Stimulated activated CD8-positive, alpha-beta memory T cell treated with anti-CD3 and anti-CD28 coated beads, Interleukin-4, amount 100 ng/mL, for 1 hour (primary cell): ENCODE measurements at places on chromosomes 1 and 21.

- no peak for DNase-seq
Observed at GRCh38 chr1:228317891-228318810, 88.5 kb downstream of the TRIM11 start.

DNA sequence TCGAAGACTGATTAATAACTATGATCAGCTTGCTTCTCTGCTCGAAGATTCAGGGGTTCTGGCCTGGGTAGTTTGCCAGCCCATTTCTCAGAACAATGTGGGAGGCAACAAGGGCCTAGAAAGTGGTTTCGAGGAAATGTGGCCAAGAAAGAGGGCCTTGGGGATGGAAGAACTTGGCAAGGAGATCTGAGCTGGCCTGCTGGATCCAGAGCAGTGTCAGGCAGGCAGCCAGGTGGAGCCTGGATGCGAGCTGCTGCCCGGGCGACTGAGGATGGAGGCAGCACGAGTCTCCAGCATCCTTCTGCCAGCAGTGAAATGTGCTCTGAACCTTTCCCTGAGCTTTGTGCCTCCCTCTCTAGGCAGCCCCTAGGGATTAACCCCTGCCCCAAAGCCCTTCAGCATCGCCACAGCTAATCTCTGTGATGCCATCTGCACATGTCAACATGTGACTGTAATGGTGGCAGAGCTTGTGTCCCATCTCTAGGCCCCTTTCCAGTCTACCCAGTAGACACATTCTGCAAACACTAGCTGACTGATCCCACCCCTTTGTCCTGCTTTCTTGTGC, 61.0 kb upstream of the NEK2 start:
- no peak for DNase-seq

DNA sequence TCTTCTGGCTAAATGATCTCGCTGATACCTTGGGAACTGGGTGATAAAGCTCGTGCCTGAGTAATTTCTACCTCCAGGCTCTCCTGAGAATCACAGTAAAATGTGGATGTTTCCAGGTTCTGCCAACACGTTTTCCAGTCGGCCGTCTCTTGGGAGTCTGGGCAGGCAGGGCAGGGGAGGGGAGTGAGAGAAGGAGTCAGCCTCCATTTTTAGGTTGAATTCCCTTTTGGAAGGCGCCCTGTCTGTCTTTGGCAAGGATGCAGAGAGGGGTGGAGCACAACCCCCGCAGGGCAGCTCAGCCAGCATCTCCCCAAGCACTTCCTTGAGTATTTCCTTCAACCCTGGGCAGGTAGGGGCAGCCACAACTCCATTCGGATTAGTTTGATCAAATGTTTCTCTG, 15.5 kb upstream of the ACTRT2 start:
- DNase-seq = no peak

DNA sequence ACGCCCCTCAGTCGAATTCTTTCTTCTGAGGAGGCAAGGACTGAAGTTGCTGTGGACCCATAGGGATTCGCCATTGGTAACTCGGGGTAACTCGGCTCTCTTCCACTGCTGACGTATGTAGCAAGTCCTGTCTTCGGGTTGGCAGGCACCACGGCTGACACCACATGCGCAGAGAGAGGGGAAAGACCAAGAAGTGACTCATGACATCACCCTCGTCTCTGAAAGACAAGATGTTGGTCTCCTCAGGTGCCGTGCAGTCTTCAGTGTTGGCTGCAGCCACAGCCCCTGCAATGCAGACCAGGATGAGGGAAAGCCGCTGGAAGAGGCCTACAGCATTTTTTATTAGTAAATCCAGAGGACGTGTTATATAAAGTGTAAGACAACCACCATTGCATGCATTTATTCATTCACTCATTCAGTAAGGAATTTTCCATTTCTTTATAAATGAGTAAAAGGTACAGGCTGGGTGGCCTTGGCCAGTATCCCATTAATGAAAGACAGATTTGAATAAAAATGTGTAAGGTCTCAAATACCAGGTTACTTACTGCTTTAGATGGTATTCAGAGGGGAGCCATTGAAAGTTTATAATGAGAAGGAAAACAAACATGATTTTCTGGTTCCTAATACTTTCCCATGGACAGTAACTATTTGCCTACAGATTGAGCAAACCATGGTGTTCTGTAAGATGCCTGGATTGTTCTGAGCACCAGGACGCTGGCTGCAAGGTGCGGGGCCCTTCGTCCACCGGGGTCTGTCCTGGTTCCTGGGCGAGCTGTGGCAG, 50.7 kb upstream of the IRF2BP2 start:
- no peak for DNase-seq

GRCh38 chr1:151802372-151802771, 2.8 kb downstream of the LINGO4 start:
- no peak for DNase-seq

- no peak for DNase-seq
Observed at GRCh38 chr1:156805766-156806511, 10.7 kb downstream of the SH2D2A start.

DNA sequence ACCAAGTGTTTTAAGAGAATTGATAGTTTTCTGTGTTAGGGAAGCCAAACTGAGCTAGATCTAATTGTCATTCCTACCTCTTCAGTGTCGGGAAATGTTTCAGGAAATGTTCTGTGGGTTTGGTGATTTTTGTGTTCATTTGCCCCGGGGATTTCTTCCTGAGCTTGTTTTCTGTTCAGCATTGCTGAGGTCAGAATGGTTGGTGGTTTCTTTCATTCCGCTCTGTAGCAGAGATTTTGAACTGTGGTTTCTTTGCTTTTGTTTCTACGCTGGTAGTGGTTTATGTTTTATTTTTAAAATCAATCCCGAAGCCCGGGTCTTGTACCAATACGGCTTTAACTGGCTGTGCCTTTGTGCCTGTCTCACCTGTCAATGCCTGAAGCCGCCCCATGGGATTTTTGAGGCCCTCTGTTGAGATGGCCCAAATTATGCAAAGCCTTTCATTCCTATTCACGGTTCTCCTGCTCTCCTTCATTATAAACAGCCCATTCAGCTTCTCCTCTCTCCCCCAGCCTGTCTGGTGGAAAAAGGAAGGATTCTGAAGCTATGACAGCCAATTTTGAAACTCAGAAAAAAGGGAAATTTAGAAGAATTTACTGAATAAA, 417.2 kb upstream of the KAZN start:
- no peak for DNase-seq

- no peak for DNase-seq
Observed at GRCh38 chr1:1527092-1527816, 13.2 kb downstream of the TMEM240 start.

GRCh38 chr1:87024936-87025540, 110.6 kb downstream of the HS2ST1 start:
- no peak for DNase-seq
